Endothelial cell of umbilical vein (primary cell): ENCODE measurements at places on chromosomes 12 and 14. TPM values are rescaled to one million over a fixed set of nuclear protein-coding genes. Genes with fewer than 3 reads are reported as not detected.

DNA sequence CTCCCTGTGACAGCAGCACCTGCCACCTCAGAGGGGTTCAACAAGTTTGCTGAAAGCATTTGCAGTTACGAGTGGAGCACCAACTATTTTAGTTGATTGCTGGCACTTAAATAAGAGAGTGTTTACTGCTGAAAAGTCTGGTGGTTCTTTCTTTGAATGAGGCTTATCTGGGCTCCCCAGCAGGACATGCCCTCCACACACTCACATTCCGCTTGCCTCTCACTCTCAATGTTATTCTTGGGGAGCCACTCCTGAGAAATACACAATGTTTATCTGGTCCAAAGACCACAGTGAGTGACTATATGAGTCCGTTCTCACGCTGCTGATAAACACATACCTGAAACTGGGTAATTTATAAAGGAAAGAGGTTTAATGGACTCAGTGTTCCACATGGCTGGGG is 31.9 kb downstream of the NT5DC3 start:
- DNase-seq = peak; percentile 15

GRCh38 chr14:34161351-34162082 is 210.6 kb upstream of the EGLN3 start:
- DNase-seq = no peak

DNA sequence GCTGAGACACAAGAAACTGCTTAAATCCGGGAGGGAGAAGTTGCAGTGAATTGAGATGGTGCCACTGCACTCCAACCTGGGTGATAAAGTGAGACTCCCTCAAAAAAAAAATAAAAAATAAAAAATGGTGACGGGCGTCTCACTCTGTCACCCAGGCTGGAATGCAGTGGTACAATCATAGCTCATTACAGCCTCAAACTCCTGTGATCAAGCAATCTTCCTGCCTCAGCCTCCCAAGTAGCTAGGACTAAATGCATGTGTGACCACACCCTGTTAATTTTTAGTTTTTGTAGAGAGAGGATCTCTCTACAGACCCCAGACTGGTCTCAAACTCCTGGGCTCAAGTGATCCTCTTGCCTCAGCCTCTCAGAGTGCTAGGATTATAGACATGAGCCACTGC is 9.1 kb downstream of the SNX6 start:
- no peak for DNase-seq

SIX4 gene
- total RNA-seq = 4.7 and 7.5 TPM in 2 replicates

DNA sequence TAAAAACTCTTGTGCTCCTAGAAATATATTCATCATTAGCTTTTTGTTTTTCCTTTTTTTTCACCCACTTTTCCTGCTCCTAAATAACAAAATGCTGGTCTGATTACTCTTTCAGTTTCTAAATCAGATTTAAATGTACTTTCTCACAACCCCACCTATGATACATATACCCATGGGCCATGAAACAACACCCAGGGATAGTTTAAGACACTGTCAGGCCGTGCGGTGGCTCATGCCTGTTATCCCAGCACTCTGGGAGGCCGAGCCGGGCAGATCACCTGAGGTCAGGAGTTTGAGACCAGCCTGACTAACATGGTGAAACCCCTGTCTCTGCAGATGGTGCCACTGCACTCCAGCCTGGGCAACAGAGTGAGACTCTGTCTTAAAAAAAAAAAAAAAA is 1.6 kb upstream of the NUMB start:
- DNase-seq = no peak

DNA sequence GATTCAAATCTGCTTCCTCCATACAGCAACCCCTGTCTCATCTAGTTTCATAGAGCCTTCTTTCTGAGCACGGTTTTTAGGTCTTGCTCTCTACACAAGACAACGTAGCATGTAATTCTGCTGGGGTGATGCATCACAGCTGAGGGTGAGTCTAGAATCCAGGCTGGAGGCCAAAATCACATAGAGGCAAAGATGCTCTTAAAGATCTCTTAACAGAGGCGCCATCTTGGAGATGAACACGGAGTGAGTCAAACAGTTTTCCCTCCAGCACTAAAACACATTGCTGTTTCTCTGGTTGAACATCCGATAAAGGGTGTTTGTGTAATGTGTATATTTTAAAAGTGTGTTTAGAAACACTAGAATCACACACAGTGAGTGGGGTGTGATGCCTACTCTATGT is 78.9 kb downstream of the NOS1 start:
- DNase-seq = no peak

DNA sequence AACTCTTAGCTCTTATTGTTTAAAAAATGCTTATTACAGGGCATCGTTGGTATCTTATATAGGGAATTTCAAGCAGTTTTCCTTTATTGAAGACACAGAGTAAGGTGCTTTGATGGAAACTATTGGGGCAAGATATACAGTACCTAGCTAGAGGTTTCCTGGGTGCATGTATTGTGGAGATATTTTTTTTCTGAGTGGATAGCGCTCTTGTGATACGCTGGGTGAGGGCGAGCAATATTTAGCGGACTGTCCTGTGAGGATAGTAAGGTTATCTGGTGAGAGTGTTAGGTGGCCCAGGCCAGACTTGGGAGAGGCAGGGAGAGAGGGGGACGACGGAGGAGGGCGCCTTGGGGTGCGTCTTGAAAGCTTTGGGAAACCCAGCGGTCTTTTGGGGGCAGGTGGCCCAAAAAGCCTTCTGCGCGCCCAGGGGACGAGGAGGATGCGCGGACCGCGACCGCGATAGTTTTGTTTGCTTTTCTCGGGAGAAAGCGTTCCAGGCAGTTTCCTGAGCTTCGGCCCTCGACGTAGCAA is 596 bp upstream of the BICD1 start:
- DNase-seq = peak; percentile 19

DNA sequence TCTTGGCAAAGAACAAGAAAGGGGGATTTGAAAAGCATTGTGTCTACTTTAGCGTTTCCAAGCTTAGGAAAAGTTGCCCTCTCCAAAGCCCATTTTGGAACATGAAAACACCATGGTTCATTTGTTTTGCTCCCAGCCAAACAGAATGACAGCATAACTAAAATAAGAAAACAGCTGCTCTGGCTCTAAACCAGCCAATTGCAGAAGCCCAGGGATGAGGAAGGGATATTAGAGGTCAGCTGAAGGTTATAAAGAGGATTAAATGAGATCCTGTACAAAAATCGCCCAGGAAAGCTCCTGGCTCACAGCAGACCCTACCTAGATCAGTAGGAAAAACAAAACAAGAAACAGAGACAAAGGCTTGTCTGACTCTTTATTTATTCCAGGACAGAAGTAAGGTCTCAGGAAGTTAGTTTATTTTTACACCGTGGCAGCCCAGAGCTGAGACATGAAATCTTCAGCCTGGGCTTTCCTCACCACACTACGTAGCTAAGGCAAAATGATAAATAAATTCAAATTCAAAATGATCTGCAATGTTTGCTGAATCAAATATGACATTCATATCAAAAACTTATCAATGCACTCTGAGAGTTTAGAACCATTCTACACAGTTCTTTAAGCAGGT is 25.9 kb downstream of the SPX start:
- DNase-seq = peak; percentile 8

LUM gene
- total RNA-seq = 1.9 TPM in 1 of 2 replicates, not detected in the other

P2RX7 gene
- total RNA-seq = 5.1 and 8.1 TPM in 2 replicates

DNA sequence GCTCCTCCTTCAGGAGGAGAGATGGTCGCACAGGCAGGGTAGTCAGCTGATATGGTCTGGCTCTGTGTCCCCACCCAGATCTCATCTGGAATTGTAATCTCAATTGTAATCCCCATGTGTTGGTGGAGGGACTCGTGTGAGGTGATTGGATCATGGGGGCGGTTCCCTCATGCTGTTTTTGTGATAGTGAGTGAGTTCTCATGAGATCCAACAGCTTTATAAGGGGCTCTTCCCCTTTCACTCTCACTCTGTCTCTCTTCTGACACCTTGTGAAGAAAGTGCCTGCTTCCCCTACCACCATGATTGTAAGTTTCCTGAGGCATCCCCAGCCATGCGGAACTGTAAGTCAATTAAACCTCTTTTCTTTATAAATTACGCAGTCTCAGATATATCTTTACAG is 218.9 kb upstream of the TMTC1 start:
- DNase-seq = no peak

DNA sequence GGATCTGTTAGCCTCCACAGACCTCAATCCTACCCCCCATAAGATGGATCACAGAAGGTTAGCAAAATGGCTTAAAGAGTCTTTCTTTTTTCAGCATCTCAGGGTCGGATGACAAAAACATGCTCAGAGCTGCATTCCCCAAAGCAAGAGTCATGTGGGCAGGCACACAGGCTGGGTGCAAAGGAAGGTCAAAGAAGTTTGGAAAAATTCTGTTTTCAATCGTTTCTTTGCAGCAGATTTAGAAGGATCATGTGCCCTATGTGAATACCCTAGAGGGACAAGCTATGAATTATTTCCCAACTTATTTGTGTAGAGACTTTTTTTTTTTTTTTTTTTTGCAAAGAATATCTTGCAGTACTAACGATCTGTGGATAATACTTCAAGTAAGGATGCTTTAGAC is 845.4 kb downstream of the VRK1 start:
- no peak for DNase-seq

PPP1R1A gene
- not detected in 2 replicates for total RNA-seq

COL2A1 gene
- not detected in 2 replicates for total RNA-seq

GRCh38 chr14:76331328-76332011 is 44.5 kb upstream of the ESRRB start:
- DNase-seq = no peak

PLEKHD1 gene
- total RNA-seq = not detected in 2 replicates

GRCh38 chr14:31530136-31530535 is 31.1 kb upstream of the NUBPL start:
- DNase-seq = no peak

GALNT4 gene
- total RNA-seq = 9.8 and 10.9 TPM in 2 replicates

DNA sequence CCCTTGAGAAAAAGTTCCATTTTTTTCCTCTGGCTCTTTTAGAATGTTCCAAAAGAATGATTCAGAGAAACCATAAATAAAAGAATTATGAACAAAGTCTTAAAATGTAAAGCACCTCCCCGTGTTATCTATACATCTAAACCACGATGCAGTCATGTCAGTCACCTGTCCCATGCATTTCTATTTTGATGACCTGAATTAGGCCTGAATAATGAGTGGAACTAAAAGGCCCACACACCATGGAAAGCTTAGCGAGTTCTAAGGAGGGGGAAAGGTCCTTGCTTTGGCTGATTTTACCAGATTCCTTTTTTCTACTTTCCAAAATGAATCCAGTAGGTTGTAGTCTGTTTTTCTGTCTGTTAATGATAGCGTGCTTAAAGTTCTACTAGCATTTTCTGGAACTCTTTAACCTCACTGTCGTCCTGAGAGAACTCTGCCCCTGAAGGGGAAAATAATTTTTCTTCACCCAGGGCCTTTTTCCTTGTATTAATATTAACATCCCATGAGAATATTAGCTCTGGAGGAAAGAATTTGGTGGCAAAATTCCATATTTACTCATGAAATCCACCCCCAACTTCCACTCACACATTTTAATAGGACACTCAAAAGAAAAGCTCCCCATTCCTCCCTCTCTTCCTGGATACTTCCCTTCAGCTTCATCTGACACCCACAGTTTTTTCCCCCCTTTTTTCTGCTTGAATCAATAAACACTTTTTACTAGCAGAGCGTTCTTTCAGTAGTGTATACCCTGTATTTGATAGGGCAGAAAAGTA is 266.3 kb upstream of the DIO2 start:
- no peak for DNase-seq

PWP1 gene
- total RNA-seq = 68.6 and 70.8 TPM in 2 replicates

RIMBP2 gene
- not detected in 2 replicates for total RNA-seq

GRCh38 chr14:61076556-61076955 is 95.5 kb downstream of the SLC38A6 start:
- no peak for DNase-seq

- DNase-seq = peak; percentile 82
Observed at GRCh38 chr14:91286530-91286937, 42.0 kb upstream of the GPR68 start.

SAMD4A gene
- total RNA-seq = 88.8 and 95.3 TPM in 2 replicates

IAPP gene
- not detected in 2 replicates for total RNA-seq

MFAP5 gene
- not detected in 2 replicates for total RNA-seq

DNA sequence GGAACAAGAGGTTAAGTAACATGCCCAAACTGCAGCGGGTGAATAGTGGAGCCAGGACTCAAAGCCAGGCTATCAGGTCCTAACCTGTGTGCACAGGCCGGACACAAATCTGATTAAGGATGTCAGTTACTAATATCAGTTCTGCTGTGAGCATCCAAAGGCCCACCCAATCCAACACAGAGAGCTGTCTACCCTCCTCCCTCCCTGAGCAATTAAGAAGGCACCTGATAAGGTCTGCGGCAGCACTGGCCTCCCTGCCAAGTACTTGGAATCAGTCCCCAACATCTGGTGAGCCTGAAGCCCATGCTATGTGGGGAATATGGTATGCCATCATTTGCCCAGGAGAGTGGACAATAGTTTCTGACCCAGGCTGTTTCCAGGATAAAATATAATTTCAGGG is 3.9 kb downstream of the HEBP1 start:
- DNase-seq = no peak

- no peak for DNase-seq
Observed at GRCh38 chr12:57852200-57852599, 5.7 kb upstream of the CTDSP2 start.

GPRC5D gene
- total RNA-seq = not detected in 2 replicates

KCNJ8 gene
- not detected in 2 replicates for total RNA-seq

- DNase-seq = no peak
Observed at GRCh38 chr14:92759679-92760523, 11.5 kb upstream of the LGMN start.

DNA sequence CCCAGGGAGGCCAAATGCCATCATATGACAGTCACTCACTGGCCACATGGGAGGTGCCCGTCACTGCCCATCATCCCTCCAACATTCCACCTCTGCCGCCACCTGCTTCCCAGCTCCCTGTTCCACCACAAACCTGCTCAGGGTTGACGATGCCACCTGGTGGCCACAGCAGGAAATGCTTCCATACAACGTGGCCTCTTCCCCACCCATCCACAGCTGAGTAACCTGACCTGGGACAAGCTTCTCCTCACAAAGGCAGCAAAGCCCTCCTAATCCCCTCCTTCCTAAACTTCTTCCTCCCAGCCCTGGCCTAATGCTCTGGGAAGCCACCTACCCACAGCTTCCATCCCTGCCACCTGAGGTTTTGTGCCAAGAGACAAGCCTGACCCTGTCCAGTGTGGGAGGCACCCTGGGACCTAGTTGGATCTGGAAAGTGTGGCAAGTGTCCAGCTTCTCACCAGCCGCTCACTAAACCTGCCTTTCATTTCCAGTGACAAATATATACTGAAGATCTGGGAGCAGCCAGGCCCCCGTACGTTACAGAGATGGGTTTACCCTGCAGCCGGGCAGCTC is 4.3 kb downstream of the DEGS2 start:
- peak; percentile 20 for DNase-seq

DNA sequence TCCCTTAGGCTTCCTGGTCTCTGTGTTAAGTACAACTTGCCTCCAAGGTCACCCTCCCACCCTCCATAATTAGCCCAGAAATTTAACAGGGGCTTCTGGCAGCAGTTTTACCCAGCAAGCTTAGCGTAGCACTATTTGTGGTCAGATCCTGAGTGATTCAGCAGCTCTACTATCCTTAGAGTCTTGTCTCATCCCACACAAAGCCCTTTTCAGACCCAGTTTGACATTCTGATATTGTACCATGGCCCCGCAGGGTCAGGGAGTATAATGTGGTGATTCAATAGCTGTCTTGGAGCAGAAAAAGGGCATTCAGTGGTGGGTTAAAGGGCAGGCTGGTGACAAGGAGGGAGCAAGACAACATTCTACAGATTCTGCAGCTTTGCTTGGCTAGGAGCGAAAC is 153.8 kb upstream of the DDHD1 start:
- DNase-seq = no peak

TUNAR gene
- total RNA-seq = not detected in 2 replicates
